ENCODE measurements at places on chromosomes 12 and 14. TPM values are rescaled to one million over a fixed set of nuclear protein-coding genes. Genes with fewer than 3 reads are reported as not detected.

- no peak for DNase-seq
Measured at GRCh38 chr12:67937822-67938221, 51.4 kb upstream of the IFNG-AS1 start.

DNA sequence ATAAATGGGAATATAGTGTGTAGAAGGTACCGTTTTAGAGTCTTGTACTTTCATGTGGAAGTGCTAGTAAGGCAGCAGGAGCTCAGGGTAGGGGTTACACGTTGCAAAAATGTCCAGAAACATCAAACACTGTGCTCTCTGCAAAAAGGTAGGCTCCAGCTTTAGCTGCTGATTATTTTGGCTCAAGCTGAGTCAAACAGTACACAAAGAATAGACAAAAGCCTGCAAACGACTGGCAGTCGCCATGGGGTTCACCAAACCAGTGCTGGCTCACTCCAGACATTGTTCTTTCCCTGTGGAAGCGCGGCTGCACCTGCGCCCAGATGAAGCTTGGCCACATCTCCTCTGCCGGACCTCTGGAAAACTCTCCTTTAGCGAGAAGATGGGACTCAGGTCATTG lies 45.3 kb upstream of the NAA30 start:
- no peak for DNase-seq

DNA sequence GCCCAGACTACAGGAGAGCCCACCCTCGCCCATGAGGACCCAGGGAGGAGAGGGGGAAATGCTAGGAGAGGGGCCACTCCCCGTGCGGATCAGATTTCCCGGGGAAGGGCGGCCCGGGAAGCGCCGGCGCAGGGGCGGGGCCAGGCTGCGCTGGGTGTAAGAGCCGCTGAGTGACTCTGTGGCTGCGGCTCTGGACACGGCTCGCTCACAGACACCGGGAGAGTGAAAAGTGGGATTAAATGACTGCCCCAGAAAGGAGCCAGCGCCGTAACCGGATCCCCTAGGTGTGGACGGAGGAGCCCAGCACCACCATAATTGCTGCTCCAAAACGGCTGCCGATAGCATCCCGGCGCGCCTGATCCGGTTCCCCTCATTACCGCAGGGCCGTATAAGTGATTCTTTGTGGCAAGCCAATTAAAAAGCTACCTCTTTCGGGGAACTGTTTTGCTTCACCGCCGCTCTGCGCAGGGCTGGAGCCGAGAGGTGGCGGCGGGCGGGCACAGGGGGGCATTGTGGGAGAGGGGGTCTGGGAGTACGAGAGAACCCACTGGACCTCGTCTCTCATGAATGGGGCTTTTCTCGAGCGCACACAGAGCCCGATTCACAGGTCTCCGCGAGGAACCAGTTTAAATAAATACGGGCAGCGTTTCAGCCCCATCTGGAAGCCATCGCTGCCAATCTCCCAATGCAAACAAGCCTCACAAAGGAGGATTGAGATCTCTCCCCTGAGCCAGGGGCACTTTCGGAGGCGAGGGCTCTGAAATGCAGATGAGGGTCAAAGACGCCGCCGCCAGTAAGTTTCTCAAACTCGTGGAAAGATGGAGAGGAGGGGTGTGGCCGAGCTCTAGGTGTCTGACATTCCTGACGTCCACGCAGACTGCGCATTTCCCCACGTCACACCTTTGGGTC lies 2.5 kb downstream of the COL2A1 start:
- DNase-seq, result peak; percentile 32

The TEX52 gene
- not detected for total RNA-seq

- DNase-seq, result no peak
Measured at GRCh38 chr14:61705017-61705416, 9.7 kb downstream of the HIF1A start.

The KCNA5 gene
- total RNA-seq, result not detected

The CIROP gene
- not detected for total RNA-seq

GRCh38 chr12:1829306-1829900 lies 9.0 kb downstream of the LRTM2 start:
- no peak for DNase-seq

The GALNT8 gene
- not detected for total RNA-seq

The CACNA2D4 gene
- 0.86 TPM for total RNA-seq

DNA sequence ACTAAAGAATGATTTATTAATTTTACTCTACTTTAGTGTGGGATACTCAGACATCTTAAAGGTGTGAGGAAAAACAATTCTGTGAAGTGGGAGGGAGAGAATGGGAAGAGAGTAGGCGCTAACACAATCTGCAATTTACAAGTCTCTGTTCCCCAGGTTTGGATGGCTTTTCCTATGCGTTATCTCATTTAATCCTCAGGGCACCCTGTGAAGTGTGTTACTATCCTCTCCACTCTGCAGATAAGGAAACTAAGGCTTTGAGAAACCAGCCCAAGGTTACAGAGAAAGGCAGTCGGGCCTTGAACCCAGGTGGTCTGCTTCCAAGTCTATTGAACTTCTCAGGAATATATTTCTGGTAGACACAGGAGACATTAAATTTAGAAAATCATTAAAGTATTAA lies 36.2 kb upstream of the TUBA1C start:
- DNase-seq, result no peak

DNA sequence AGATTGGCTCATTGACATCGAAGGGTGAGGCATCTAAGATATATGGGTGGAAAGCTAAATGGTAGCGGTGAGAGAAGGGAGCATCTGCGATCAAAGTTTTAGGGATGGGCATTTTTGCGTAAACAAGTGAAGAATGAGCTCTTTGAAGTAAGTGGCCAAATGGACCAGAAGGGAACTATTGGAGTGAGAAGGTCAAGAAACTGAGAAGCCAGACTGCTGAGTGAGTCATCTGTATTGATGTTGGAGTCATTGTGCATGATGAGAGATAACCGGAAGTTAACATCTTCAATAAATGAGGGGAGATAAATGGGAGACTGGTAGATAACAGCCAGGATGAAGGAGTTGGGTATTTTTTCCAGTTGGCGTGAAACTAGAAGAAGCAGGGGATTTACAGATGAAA lies 271.9 kb upstream of the PDE3A start:
- DNase-seq, result no peak

The INHBC gene
- not detected for total RNA-seq

The DNAJC22 gene
- total RNA-seq, result 9.6 TPM

- peak; percentile 18 for DNase-seq
Measured at GRCh38 chr12:103930787-103931735, 851 bp downstream of the HSP90B1 start.

GRCh38 chr14:89955022-89955744 lies 544 bp upstream of the TDP1 start:
- DNase-seq, result no peak

The EID3 gene
- total RNA-seq, result 5.5 TPM

The TMEM106C gene
- 67.2 TPM for total RNA-seq

GRCh38 chr14:87601036-87601435 lies 391.9 kb downstream of the GALC start:
- no peak for DNase-seq

GRCh38 chr14:91361233-91361811 lies 56.3 kb downstream of the CCDC88C start:
- no peak for DNase-seq

The C12orf60 gene
- 0.95 TPM for total RNA-seq

DNA sequence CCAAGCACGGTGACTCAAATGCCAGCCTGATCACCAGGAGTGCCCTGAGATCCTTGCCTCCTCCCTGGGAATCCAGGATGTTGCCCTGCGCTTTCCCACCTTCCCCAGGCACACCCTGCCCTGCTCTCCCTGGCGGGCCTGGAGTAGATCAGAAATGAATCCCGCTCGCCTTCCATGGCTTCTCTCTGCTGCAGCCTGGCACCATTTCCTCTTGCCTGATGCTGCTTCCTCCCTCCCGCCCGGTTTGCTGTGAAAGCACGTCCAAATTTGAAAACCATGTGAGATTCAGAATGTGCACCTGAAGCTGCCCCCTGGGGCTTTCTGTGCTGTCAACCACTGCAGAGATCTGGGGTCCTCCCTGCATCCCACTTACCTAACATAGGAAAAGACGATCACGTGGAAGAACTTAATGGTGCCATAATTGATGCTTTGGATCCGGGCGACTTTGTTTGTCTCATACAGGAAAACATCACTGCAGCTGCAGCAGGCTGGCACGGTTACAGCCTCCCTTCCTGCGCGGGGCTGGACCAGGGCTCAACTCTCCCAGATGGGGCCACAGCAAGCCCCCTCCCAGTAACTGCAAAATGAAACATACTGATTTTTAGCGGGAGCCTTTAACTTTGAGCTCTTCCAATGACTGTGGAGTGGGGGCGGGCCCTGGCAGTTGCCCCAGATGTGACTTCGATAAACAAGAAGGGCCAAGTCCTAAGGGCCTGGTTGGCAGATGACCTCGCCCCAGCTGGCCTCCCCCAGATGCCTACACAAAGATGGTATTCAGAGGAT lies 24.9 kb upstream of the C12orf76 start:
- no peak for DNase-seq

DNA sequence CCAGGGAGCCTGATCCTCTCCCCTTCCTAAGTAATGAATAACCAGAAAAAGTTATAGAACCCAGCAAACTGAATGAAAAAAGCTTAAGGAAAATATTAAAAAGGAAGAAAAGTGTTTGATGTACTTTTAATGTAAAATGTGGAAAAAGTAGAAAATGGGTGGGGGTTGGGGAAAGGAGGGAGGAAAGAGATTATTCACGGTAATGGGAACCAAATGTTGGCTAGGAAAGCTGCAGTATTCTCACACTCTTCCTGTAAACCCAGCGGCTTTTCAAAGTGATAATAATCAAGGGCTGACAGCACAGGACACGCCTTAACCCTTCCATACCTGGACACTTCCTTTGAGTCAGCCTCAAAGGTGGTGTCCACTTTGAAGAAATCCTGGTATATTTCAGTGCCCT lies 139.2 kb downstream of the TGFB3 start:
- no peak for DNase-seq

- DNase-seq, result no peak
Measured at GRCh38 chr12:30877105-30877875, 49.3 kb upstream of the TSPAN11 start.

The DENND5B gene
- total RNA-seq, result 8.0 TPM

- DNase-seq, result no peak
Measured at GRCh38 chr14:24390701-24391468, 7.9 kb upstream of the NYNRIN start.

DNA sequence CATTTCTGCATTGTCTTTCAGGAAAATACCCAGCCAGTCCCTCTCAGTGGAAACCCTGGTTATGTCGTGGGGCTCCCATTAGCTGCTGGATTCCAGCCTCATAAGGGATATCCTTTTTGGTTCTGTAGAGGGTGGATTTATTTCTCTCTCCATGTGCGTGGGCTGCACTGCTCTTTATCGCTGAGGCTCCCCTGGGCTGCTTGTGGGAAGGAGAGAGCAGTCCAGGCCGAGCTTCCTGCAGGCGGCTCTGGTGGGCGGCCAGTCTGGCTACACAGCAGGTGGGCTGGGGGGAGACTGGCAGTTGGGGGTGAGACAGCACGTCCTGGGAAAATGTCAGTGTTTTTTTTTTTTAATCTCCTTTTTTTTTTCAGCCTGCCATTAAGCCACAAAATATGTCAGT lies 27.6 kb downstream of the TCTN1 start:
- no peak for DNase-seq

GRCh38 chr14:42001431-42001830 lies 394.8 kb downstream of the LRFN5 start:
- DNase-seq, result no peak

GRCh38 chr12:33825442-33825841 lies 196.9 kb upstream of the ALG10 start:
- DNase-seq, result no peak

GRCh38 chr12:4330203-4330602 lies 9.2 kb downstream of the TIGAR start:
- DNase-seq, result no peak

DNA sequence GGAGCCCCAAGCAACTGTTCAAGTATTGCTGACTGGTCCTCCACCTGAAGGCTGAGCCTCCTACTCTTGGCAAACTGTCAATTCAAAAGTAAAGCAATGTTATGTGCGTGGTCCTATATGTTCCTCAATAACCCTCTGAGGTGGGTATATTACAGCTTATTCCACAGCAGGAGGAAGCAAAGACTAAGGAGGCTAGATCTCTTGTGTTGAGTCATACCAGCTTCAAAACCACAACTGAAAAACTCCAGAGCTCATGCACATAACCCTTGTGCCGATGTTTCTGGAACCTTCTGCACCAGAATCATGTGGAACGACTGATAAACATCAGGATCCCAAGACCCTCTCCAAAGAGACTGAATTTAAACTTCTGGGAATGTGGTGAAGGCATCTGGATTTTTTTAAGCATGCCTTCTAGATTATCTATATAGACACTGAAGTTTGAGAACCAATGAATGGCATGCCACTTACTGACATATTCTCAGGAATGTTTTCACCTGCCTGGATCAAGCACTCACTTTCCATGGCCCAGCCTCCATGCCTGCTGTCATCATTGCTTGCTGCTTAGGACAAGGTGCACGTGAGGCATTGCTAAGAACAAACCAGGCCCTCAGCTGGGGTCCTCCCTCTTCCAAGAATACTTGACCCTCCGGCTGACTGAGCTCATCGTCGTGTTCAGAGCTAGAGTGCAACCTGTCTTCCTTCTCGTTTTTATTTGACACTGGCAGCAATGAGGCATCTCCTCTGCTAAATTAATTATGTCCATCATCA lies 194.7 kb downstream of the BCL11B start:
- no peak for DNase-seq

The RARG gene
- total RNA-seq, result 36.7 TPM

The CD4 gene
- total RNA-seq, result not detected

The ZDHHC22 gene
- total RNA-seq, result not detected

DNA sequence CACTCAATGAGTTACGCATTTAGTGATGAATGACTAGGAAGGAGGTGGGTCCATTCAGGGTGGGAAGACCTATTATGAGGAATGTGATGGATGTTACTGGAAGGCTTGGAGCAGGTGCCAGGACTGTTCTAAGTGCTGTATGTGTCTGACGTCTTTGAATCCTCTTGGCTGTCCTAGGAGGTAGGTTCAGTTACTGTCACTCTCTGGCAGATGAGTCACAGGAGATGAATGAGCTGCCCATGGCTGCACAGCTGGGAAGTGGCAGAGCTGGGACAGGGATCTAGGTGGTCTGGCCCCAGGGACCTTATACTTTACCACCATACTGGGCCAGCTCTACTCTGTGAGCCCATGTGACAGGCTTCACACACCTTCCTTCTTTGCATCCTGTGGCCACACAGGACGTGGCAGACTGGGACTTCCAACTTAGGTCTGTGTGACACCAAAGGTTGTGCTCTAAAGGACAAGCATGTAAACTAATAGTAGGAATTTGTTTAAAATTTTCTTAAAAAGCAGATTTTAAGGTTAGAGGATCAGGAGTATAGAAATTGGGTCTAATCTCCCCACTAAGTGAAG lies 24.0 kb downstream of the TCTN1 start:
- no peak for DNase-seq

DNA sequence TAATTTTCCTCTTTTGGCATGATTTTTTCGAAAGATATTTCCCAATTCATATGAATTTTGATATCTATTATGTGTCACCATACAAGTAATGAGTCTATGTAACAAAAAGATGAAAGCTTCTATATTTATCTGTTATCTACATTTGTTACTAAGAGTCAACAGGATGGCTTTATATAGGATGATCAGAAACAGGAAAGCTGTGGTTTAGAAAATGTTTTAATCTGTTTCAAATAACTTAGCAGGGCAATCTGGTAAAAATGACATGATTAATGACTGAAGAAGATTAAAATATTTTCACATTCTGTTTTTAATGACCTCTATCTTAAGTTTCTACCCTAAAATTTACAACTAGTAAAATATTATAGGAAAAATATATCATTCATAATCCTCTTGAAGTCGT lies 105.8 kb downstream of the MSRB3 start:
- DNase-seq, result no peak
